MM.1S (cell line): ENCODE measurements at places on chromosomes 2 and 18.

DNA sequence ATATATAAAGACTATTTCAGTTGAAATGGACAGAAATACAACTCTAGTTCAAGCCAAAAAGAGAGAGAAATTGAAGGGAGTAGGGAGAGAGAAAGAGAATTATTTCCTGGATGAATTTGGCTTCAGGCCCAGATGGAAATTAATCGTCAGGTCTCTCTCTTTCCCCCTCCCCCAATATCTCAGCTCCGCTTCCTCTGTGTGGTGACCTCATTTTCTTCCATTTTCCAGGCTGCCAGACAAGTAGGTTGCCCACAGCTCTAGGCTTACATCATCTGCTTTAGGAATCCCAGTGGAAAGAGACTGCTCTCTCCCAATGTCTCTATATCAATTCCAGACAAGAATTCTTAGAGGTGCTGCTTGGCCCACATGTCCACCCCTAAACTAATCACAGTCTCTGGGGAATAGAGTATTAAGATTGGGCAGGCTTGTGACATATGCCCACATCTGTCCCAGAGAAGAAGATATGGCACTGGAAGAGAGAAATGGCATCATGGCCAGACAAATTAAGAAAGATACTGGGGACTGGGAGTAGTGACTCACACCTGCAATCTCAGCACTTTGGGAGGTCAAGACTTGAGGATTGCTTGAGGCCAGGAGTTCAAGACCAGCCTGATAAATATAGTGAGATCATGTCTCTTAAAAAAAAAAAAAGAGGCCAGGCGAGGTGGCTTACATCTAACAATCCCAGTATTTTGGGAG is 37.2 kb upstream of the CFAP36 start:
- no peak for DNase-seq

DNA sequence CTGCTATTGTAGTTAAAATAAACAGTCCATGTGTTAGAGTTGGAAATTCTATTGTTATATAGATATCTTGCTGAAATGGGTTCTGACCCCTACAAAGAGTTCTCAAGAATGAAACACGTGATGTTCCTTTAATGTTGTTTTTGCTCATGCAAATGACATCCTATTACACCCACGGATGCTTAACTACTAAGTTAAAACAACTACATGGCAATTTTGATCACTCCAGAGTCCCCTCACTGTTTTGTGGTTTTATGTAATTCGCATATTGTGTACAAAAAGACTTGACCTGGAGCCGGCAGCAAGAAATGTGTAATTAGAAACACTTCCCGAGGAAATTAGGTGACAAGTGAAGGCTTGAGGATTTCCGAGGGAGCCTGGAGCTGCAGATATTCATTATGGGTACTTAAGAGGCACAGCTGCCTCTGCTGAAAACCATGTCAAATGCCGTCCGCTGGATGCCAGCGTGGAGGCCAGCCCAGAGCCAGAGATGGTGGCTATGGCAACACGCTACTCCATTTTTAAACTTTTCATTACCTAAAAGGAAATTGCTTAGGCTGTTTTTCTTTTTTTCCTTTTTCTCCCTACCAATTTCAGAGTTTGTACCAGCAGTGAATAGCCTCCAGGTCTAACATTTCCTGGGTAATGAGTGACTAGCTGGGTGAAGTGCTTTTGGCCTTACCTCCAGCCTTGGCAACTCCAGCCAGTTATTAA is 21.0 kb upstream of the CABLES1 start:
- DNase-seq: no peak

GRCh38 chr2:40458271-40458794 is 6.4 kb upstream of the SLC8A1 start:
- no peak for DNase-seq

DNA sequence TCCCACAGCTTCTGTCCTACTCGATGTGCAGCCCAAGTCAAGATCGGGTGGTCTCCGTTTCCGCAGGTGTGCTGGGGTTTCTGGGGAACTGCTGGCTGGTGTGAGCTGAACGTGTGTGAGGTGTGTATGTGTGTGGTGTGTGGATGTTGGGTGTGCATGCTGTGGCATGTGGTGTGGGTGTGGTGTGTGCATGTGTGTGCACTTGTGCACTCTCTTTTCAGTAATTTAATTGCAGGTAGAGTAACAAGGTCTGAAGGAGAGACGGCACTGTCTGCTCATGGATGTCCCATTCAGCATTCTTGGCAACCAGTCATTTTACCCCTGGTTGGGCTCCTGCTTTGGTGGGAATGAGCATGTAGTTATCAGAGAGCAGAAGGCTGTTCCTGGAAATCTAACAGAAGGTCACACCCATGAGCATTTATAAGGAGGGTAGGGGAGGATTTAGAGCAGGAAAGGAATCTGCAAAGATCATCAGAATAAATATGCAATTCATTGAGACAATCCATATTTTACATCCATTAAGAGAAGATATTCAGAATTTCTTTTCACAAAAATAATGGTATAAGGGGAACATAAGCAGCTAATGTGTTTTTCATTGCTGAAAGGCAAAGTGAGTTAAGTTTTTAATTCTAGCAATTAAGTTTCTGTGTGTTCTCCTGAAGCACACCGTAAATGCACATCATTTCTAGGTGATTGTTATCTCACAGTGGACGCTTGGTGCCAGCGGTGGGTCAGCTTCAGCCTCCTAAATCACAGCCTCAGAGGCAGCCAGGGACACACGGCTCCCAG is 60.7 kb downstream of the ADI1 start:
- no peak for DNase-seq
